ENCODE measurements at places on chromosomes 1 and 21.

DNA sequence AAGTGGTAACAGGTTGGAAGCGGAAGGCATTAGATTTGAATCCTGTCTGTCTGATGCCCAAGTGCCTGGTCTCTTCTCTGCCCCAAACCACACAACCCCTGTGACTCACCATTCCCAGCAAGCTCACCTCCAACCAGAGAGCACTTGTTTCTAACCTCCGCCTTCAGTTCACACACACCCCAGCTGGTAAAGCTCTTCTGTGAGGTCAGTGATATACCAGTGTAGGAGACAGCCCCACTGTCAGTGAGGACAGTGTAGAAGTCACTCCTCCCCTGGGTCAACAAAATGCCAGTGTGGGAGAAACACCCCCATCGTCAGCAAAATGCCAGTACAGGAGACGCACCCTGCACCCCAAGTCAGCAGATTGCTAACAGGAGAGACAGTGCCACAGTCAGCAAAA lies 2.6 kb downstream of the RIMS3 start:
- DNase-seq = peak; percentile 37

GRCh38 chr1:53737648-53738204 lies 1.2 kb downstream of the GLIS1 start:
- DNase-seq = no peak

DNA sequence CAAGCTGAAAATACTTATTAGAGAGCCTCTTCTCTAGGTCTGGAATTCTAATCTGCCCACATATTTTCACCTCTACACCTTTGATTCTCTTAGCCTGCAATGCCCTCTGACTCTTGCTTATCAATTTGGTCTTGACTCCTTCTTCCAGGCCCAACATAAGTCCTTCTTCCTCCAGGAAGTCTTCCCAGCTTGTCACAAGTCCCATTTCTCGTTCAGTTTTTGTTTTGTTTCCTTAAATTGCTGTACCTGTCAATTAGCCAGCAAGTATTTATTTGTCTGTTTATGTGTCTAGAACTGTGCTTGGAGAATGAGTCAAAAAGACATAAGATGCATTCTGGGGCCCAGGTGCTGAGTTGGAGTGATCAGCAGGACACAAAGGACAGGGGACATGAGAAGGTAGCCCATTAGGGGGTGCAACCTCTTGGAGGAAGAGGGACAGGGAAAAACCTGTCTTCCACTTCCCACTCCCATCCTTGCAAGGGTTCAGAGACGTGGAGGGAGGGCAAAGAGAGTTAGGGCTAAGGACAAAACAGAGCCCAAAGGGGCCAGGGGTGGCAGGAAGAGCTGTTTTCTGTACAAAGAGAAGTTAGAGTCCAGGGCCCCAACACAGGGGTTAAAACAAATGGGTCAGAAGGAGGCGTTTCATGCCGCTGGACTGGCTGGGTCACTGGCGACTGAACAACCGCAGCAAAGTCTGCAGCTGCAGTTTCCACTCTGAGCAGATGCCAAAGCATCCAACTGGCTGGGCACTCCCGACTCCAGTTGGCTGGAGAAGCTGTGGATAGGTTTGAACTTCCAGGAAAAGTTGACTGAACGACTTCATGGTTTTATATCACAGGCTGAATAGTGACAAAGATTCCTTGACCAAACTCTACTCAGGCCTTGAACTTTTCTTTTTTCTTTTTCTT lies 10.7 kb upstream of the CNR2 start:
- no peak for DNase-seq

GRCh38 chr1:3730543-3731247 lies 21.6 kb upstream of the CCDC27 start:
- no peak for DNase-seq

- peak; percentile 82 for DNase-seq
Observed at GRCh38 chr1:165910764-165911421, 83.5 kb downstream of the UCK2 start.

- peak; percentile 25 for DNase-seq
Observed at GRCh38 chr1:27116232-27116631, 38.7 kb downstream of the SLC9A1 start.

DNA sequence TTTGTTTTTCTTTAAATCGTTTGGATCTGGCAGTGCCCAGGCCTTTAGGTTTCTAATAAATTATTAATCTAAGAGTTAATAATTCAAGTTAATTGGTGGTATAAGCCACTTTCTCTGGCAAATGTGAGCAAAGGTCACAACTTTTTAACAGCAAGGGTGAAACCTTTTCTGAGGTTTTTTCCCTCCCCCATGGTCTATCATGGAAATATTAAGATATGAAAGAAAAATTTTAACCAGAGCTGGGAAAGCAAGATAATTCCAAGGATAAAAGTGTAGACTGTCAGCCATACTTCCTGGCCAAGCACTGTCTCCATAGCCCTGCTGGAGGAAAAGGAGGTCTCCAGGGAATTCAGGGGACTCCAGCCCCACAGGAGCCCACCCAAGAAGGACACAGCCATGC lies 341.2 kb downstream of the SETD4 start:
- no peak for DNase-seq

GRCh38 chr1:32250893-32251716 lies at the start of gene LCK:
Gene LCK (plus strand): TSS chr1:32251265. CDS start chr1:32274330, 23,065 bp downstream.
- DNase-seq = no peak

DNA sequence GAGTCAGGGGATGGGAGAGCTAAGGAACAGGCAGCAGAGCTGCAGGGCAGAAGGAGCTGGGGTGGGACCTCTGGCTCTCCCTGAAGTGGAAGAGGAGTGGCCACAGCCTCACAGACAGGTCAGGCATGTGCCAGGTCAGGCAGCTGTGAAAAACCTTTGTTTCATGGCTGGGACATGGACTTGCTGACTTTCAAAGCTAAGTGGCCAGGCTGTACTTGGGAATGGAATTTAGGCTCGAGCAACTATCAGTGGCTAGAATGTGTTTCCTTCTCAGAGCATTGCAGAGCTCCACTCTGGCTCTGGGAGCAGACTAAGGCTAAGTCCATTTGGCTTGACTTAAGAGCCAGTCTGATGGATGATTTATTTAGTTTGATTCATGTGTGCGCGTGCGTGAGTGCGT lies 385.1 kb downstream of the LMX1A start:
- DNase-seq = no peak

- no peak for DNase-seq
Observed at GRCh38 chr1:78536427-78536826, 45.7 kb downstream of the PTGFR start.

DNA sequence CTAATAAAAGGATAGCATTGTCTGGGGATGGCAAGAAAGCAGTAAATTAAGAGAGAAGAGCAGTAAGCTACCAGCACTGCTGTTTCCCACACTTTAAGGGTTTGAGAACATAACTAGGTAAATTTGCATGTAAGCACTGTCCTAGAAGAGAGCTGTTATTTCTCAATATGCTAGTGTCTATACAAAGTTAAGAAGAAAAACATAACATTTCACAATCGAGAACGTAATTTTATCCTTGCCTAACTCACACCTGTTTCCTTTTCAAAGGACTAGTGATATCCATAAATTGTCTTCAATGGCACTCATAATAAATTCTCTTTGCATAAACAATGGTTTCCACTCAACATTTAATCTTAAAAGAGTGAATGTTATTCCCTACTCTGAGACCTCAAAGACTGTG lies 576.0 kb downstream of the PTBP2 start:
- no peak for DNase-seq

DNA sequence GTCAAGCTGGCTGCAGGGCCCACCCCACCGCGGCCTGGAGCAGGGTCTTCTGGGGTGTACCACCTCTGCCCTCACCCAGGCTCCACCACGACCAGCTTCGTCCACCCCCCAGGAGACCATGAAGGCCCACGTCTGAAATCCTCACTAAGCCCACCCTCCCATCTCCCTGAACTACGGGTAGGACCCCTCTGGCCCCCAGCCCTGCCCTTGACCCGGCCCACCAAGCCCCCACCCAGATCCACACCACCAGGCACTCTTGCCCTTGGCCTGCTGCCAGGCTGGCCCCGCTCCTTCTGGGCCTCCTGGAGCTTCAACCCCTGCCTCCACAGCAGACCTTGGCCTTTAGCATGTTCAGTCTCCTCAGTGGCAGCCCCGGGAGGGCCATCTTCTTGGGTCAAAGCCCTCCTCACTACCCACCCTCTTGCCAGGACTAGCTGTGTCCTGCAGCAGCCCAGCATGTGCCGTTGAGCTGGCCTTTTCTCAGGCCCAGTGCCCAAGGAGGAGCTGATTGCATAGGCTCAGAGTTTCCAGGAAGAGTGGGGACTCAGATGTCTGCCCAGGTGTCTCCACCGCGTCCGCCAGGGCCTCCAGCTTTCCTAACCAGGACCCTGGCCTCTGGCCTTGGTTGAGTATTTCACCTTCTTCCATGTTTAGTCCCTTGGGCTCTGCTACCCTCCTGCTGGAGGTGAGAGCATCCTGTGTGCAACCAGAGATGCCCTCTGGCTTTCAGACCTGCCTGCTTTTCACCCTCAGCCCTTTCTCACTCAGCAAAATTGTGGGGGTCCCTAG lies 17.7 kb upstream of the SAMD11 start:
- DNase-seq = no peak

GRCh38 chr1:98733782-98734112 lies 72.2 kb downstream of the SNX7 start:
- DNase-seq = peak; percentile 3

- DNase-seq = no peak
Observed at GRCh38 chr1:1437904-1438376, 2.5 kb downstream of the VWA1 start.

- no peak for DNase-seq
Observed at GRCh38 chr1:12064073-12064969, 1.2 kb downstream of the TNFRSF8 start.

GRCh38 chr1:159944623-159945455 lies 574 bp downstream of the IGSF9 start:
- no peak for DNase-seq

DNA sequence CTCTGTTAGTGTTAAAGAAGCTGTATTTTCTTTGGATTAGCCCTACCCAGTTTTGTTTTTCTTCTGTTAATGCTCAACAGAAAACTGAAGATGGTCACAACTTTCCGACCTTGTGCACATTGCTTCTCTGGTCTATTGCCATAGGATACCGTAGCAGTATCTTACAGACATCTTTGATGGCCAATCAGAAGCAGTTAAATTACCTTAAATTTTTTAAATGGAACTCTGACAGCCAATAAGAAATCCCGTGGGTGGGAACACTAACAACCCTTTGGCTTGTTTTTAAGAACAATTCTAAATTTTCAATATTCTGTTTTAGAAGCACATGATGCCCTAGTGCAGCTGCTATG lies 17.2 kb downstream of the NFYC start:
- peak; percentile 95 for DNase-seq

DNA sequence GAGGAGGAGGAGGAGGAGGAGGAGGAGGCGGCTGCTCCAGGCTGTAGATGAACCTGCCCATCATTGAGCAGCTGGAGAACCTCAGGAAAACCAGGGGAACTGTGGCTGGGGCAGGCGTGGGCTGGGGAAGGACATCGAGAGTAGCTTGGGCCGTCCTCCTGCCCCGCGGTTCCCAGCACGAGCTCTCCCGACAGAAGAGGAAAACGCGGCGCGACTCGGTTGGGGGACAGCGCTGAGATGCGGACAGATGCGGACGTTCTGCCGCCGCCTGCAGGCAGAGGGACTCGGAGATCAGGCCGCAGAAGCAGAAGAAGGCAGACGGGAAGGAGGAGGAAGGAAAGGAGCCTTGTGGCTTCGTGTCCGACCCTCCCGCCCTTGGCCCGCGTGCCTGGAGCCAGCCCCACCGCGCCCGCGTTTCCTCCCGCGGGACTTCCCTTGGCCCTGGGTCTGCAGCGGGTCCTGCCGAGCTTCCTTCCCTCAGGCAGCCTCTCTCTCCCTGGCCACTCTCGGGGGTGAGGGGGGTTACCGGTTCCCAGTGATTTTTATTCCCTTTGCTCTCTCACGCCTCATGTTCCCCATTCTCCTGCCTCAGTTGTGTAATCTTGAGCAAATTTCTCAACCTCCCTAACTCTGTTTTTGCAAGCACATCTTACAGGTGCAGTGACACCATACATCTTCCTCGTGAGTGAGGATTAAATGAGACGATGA lies 1.7 kb upstream of the TNFRSF9 start:
- peak; percentile 73 for DNase-seq

DNA sequence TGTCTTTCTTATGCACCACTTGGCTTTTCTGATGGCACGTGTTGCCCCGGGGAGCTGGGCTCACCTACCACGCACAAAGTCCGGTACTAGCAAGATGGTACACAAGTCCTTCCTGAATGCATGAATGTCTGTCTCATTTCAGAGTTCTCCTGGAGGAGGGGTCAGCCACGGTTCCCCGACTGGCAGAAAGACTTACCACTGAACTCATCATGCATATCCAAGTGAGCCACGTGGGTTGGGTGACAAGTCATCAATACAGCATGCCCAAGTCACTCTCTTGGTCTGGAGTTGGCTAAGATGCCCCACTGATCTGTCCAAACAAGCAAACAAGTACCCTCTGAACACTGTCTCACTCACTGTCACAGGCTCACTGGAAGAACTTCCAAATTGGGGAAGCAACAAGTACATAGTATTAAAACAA lies 28.6 kb upstream of the MX1 start:
- no peak for DNase-seq

GRCh38 chr1:163265547-163265946 lies 56.2 kb upstream of the NUF2 start:
- no peak for DNase-seq

- no peak for DNase-seq
Observed at GRCh38 chr1:21621761-21622436, 47.3 kb downstream of the RAP1GAP start.

DNA sequence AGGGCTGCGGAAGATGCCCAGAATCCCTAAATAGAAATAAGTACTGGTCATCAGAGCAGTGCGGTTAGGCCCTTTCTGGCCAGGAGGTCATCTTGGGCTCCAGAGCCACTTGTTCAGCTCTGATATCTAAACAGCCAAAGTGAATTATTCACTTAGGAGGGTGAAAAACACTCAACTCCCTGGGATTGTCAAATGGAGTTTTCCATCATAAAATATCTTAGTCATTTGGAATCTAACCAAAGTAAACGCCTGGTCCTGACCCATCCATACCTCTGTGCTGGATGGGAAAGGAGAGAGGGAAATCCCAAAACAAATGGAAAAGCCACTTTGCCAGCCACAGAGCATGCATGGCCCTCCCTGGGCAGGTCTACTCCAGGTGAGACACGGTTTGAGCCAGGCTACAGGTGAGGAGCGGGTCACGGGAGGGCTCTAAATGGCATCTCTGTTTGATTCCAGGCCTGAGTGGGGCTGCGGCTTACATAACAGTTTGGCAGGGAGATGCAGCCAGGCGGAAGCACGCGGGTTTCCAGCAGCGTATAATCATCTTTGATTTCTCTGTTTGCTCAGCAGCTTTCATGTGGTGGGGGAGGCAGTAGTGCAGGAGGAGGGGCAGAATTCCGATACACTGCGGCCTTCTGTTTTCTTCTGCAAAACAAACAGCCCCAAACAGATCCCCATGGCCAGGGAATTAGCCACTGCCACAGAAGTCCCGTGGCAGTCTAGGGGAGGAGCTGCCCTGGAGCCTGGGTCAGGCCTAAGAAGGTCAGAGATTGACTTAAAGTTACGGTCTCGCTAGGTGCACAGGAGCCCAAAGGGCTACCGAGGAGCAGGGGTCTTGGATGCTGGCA lies 59.1 kb upstream of the ZNF648 start:
- no peak for DNase-seq

GRCh38 chr1:86104606-86105532 lies 51.7 kb downstream of the COL24A1 start:
- no peak for DNase-seq

Data from mesenchymal stem cell (in vitro differentiated cells and primary cell).